ENCODE measurements at places on chromosomes 2 and 18.

- no peak overlapping the region for H3K27ac ChIP-seq
- no peak overlapping the region for H3K4me3 ChIP-seq
- no peaks in the 10 kb centered on the region for H3K36me3 ChIP-seq
- no peak for DNase-seq
- H3K4me1 ChIP-seq: peaks cover 16% of the 10 kb centered on the region
Measured at GRCh38 chr2:86301711-86302202, 35.7 kb downstream of the REEP1 start.

- H3K4me3 ChIP-seq: no peak overlapping the region
- no peak for DNase-seq
- H3K27ac ChIP-seq: no peak overlapping the region
- H3K27me3 ChIP-seq: no peaks in the 10 kb centered on the region
- no peaks in the 10 kb centered on the region for H3K36me3 ChIP-seq
Measured at GRCh38 chr2:163471947-163472346, 263.9 kb downstream of the FIGN start.

DNA sequence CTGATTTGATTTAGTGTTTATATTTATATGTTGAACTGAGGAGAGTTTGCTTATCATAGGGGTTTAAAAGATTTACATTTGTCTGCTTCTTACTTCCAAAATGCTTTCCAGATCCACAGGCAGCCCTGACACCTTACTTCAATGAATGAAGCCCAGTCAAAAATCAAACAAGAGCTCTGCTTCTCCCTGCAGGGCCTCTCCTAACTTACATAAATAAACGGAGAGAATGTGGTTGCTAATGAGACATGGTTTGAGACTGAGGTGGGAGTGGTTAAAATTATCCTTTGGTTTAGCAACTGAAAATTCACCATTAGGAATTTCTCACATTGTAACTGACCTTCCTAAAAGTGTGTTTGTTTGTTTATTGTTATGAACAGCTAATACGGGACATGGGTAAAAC is 612.3 kb upstream of the FANCL start:
- no peaks in the 10 kb centered on the region for H3K4me1 ChIP-seq
- no peak for DNase-seq
- H3K4me3 ChIP-seq: no peak overlapping the region
- no peaks in the 10 kb centered on the region for H3K27me3 ChIP-seq

DNA sequence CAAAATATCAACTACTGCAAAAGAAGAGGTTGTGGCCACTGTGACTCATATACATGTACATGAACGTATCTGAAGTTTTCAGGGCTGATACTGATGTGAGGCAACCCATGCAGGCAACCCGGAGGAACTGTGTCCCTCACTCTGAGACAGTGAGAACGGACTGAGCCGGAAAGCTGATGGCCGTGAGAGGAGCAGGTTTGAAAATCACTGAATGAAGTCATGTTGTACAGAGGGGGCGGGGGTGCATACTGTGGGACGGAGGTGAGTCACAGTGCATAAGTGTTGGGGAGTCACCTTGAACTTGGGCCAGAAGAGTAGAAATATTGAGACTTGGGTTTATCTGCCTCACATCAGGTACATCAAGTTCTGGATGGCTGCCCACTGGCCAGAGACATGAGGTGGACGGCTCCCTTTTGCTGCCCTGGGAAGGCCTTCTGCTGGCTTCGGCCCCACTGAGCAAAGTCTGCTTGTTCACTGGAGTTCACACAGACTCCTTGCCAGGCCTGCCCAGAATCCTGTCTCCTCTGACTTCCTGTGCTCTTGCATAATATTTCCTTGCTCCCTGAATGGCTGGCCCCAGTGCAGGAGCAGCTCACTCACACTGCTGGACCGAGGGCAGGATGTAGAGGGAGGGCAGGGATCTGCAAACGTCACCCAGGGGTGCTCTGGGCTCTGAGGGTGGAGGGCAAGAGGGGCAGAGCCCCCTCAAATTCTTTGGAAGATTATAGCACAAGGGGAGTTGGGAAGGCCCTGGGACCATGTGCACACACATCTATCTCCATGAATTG is 18.1 kb downstream of the EPAS1 start:
- H3K27ac ChIP-seq: peak overlapping the region; percentile 87
- peaks cover 72% of the 10 kb centered on the region for H3K4me1 ChIP-seq
- H3K4me3 ChIP-seq: peak overlapping the region; percentile 39
- no peaks in the 10 kb centered on the region for H3K27me3 ChIP-seq

DNA sequence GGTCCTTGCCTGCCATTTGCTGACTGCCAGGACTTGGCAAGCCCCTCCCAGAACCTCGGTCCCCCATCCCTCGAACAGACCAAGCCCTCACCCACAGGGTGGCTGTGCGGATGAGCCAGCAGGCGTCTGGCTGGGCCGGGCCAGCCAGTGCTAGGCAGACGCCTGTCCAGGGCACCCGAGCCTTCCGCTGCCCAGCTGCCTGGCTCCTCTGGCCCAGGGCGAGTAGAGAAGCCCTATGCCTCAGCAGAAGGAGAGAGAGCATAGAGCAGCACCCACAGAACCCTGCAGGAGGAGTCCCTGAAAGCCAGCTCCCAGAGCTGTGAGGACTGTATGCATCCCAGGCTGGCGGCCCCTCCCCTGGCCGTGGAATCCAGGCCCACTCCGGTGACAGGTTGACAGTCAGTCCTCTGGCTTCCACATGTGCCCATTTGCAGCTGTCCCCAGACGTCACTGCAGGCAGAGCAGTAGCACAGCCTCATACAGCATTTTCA is 62.1 kb upstream of the GLI2 start:
- no peak overlapping the region for H3K27ac ChIP-seq
- H3K4me1 ChIP-seq: no peaks in the 10 kb centered on the region
- no peak overlapping the region for H3K4me3 ChIP-seq
- no peak for DNase-seq
- H3K36me3 ChIP-seq: no peaks in the 10 kb centered on the region
